ENCODE measurements at places on chromosomes 4 and X. TPM values are rescaled to one million over a fixed set of nuclear protein-coding genes. Genes with fewer than 3 reads are reported as not detected.
A peak's percentile ranks its signal among the peaks of the same experiment; 100 is the strongest.

GRCh38 chr4:125369098-125369497 lies 54.3 kb downstream of the FAT4 start:
- H3K27me3 ChIP-seq = no peaks in the 10 kb centered on the region
- H3K4me3 ChIP-seq = no peak overlapping the region
- no peak overlapping the region for H3K27ac ChIP-seq
- no peaks in the 10 kb centered on the region for H3K36me3 ChIP-seq
- no peaks in the 10 kb centered on the region for H3K4me1 ChIP-seq

GRCh38 chr4:152643153-152644035 lies 36.4 kb downstream of the TMEM154 start:
- H3K36me3 ChIP-seq = no peaks in the 10 kb centered on the region
- no peaks in the 10 kb centered on the region for H3K4me1 ChIP-seq
- no peak overlapping the region for H3K4me3 ChIP-seq
- no peak for DNase-seq
- no peak overlapping the region for H3K27ac ChIP-seq

- no peak overlapping the region for H3K4me3 ChIP-seq
- no peak for DNase-seq
- no peaks in the 10 kb centered on the region for H3K4me1 ChIP-seq
- H3K27ac ChIP-seq = no peak overlapping the region
Measured at GRCh38 chr4:152628128-152628527, 51.7 kb downstream of the TMEM154 start.

- no peak overlapping the region for H3K27ac ChIP-seq
- no peak for DNase-seq
- no peaks in the 10 kb centered on the region for H3K4me1 ChIP-seq
Measured at GRCh38 chrX:73831500-73831899, 268.5 kb downstream of the CHIC1 start.

GRCh38 chr4:113482325-113482724 lies 279.2 kb downstream of the CAMK2D start:
- H3K27me3 ChIP-seq = no peaks in the 10 kb centered on the region
- no peaks in the 10 kb centered on the region for H3K36me3 ChIP-seq
- no peak overlapping the region for H3K27ac ChIP-seq
- no peak for DNase-seq
- no peak overlapping the region for H3K4me3 ChIP-seq

DNA sequence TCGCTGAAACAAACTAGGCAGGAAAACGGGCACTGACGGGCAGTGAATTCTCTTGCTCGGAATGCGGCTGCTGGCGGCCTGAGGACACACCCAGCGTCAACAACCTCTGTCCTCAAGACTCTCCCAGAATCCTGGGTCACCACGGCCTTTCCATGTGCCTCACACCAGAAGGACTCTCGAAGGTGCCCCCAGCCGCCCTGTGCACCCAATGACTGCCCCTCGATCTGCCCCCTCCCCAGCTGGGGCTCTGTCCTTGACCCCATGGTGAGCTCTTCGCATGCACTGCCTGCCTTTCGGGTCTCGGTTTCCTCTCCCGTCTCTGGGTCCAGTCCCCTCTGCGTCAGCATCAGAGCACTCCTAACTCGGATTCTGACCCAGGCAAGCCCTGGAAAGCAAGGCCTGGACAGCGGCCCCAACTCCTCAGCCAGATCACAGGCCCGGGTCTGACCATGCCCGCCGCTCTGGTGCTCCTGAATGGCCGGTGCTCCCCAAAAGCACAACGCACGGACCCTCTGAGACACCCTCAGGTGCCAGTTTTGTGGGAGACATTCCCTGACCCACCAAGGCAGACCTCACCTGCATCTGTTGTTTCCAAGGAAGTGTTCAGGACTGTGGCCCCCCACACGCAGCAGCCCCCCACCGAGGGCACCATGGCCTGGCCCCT lies 56.0 kb downstream of the ACOX3 start:
- H3K27ac ChIP-seq = no peak overlapping the region
- H3K4me3 ChIP-seq = no peak overlapping the region
- H3K36me3 ChIP-seq = no peaks in the 10 kb centered on the region
- peaks cover 15% of the 10 kb centered on the region for H3K4me1 ChIP-seq

DNA sequence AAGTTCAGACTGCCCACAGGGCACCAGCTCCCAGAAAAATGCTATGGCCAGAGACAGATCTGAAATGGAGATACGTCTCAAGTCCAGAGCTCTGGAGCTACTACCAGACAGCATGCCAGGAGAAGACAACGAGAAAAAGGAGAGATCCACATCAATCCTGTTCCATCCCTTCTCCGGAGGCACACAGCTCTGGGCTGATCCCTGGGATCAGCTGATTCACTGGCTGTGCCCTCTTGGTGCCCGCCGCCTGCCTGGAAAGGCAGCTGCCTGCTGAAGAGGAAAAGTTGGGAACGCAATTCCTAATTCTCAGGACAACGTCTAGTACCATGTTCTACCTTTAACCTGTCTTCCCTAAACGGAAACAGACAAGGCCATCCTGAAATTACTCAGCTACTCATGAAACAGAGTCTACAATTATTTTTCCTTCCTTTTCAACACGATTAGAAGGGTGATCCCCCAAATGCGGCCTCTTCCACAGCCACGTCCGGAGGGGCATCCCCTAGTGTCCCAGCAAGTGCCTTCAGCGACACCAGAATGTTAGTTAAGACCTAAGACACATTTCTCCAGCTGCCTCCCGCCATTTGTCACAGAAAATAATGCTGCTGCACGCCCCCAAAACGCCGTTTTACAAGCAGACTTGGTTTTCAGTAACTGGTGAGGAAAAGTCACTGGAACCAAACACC lies 2.4 kb downstream of the ZFYVE28 start:
- H3K4me1 ChIP-seq = peaks cover 29% of the 10 kb centered on the region
- H3K27me3 ChIP-seq = peaks cover 25% of the 10 kb centered on the region
- DNase-seq = no peak
- H3K36me3 ChIP-seq = no peaks in the 10 kb centered on the region

DNA sequence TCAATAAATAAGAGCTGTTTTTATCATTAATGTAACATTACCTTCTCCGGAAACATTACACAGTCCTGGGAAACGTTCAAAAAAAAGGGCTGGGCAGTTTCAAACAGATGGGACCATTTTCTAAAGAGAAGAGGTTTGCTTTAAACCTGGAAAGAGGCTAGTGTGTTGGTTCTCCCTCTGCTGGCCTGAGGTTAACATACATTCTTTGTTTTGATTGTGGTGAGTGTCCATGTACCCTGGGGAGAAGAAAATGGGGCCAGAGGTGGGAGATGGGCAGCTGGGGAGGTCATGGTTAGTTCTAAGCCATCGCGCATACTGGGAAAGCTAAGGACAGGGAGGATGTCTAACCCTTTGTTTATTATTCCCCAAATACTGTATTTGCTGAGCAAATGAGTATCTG lies 194.7 kb downstream of the CPEB2 start:
- H3K27me3 ChIP-seq = no peaks in the 10 kb centered on the region
- peak; percentile 8 for DNase-seq
- no peaks in the 10 kb centered on the region for H3K4me1 ChIP-seq
- no peak overlapping the region for H3K27ac ChIP-seq

- no peak overlapping the region for H3K27ac ChIP-seq
- H3K4me1 ChIP-seq = no peaks in the 10 kb centered on the region
- no peaks in the 10 kb centered on the region for H3K27me3 ChIP-seq
- H3K36me3 ChIP-seq = no peaks in the 10 kb centered on the region
Measured at GRCh38 chr4:45082101-45082500, 355.7 kb upstream of the GNPDA2 start.

Gene DCTD
- total RNA-seq = 116 TPM

Gene ALG13
- 50.2 TPM for total RNA-seq

Gene C1GALT1C1
- total RNA-seq = 32.7 TPM

Gene ANXA10
- total RNA-seq = 3.0 TPM

Gene XAGE1A
- total RNA-seq = not detected
